GM12865 (cell line): ENCODE measurements at places on chromosomes 11 and 22.

GRCh38 chr22:30351226-30351625, 5.5 kb downstream of the SF3A1 start:
- DNase-seq, result no peak

DNA sequence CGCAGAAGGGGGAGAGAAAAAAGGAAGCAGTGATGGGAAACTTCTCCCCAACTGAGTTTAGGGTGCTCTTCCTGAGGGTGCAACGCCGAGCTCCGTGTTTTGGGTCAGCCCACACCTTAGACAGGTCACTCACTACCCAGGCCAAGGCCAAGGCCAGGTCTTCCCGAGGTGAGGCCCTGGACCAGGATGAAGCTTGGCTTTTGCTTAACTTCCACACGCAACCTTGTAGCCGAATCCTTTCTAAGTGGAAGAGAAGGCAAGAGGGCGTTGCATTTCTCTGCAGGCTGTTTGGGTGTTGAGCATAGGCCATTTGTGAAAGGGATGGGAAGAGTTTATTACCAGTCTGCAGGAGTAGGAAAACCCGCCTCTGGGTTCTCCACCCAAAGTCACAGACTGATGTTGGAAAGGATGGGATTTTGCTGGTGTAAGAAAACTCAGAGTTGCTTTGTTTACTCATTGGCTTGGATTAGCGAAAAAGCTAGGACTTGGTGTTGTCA, 1.5 kb downstream of the KREMEN1 start:
- DNase-seq, result no peak

DNA sequence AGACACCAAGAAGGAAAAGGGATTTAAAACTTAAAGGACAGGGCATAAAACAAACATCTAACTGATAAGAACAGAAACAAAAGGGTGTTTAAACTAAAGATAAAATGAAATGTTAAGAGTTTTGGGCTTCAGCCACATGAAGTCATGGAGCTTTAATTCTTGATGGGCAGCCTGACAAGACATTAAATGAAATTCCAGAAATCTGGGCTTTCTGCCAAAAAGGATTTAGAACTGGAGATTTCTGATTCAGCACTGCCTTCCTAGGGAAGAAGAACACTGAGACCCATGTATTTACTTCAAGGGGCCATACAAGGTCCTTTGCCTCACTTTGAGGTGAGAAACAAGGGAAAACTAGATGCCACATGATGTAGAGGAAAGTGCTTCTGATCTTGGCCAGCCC, 355.9 kb upstream of the RAG2 start:
- no peak for DNase-seq

DNA sequence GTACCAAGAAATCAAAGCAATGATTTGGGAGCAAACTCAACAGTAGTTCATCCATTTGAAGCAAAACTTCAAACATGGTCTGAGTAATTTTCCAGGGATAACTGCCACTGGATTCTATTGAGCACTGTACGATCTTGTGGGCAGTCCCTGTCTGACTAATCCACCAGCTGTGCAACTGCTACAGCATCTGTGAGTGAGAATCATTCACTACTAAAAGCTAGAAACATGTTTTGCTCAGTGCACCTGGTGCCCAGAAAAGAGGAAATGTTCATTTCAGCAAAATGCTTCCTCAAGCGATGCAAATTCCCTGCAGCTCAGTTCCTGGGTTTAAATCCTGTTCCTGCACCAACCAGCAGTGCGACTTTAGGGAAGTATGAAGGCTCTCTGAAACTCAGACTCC, 1077.9 kb downstream of the DLG2 start:
- DNase-seq, result peak; percentile 33

GRCh38 chr11:20647976-20648565, 21.3 kb upstream of the NELL1 start:
- DNase-seq, result peak; percentile 42

GRCh38 chr22:46486996-46487717, 50.3 kb downstream of the CELSR1 start:
- no peak for DNase-seq

GRCh38 chr11:35947437-35947836, 3.6 kb downstream of the LDLRAD3 start:
- no peak for DNase-seq

GRCh38 chr11:116283300-116283699, 489.5 kb downstream of the BUD13 start:
- DNase-seq, result no peak

GRCh38 chr11:96126917-96127595, 203.1 kb upstream of the MTMR2 start:
- no peak for DNase-seq

DNA sequence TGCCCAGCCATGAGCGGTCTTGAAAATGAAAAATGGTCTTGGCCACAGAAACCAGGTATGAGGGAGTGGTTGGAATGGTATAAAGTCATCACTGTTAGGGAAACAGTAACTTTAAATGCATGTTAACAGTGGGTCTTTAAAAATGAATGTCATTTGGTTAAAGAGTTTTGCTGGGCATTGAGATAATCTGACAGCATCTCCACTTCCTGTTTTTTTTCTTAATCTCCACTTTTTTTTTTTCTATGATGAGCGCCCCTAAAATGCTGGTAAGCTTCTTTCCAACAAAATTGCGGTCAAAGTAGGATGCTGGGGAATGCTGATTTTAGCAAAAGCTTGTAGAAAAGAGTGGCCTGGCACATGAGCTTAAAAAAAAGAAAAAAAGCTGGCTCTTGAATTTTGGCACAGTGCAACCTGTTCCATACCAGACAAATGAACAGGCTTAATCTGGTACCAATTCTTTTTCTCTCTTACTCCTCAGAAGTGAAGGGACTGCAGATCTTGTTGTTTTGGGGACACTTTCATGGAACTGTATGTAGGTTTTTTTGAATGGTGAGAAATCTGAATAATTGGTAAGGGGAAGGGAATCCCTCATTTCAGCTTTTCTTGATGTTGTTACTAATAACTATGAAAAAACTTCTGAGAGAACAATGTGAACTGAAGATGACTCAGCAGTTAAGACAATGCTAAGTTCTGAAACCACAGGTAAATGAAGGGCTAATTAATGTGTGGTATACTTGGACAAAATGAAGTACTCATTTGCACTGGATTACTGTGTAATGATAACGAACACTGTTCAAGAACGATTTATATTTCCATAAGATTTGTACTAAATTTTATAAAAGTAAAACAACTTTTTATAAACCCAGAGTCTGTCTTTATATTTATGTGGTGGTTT, 3.1 kb upstream of the ARHGEF12 start:
- DNase-seq, result no peak

DNA sequence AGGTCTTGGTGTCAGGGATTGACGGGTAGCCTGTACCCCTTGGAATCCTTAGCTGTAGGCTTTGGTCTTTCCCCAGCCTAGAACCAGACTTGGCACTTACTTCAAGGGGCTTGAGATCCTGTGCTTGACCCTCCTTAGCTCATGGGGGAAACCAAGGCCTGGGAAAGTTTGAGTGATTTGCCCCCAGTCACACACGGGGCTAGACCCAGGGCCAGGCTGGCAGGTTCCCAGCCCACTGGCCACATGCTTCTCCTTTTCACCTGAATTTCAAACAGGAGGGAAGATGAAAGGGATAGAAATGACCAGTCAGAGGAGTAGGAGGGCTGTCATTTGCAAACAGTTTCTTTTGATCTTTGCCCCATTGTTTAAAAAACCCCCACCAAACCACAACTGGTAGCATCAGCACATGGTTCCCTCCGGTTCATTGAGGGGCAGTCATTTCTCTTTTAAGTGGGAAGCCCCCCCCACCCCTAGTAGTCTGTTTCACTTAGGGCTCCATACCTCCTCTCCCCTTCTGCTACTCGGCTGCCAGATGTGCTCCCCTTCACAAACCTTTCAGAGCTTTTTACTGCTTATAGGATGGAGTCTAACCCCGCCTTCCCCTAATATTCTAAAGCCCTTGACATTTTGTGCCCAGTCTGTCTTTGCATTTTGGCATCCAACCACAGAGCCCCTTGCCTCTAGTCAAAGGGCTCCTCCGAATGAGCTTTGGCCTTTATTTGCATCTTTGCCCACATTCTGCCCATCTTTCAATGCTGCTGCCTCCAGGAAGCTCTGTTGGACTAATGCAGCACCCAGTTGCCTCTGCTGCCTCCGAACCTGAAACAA, 37.6 kb downstream of the ZNRF3 start:
- peak; percentile 73 for DNase-seq

DNA sequence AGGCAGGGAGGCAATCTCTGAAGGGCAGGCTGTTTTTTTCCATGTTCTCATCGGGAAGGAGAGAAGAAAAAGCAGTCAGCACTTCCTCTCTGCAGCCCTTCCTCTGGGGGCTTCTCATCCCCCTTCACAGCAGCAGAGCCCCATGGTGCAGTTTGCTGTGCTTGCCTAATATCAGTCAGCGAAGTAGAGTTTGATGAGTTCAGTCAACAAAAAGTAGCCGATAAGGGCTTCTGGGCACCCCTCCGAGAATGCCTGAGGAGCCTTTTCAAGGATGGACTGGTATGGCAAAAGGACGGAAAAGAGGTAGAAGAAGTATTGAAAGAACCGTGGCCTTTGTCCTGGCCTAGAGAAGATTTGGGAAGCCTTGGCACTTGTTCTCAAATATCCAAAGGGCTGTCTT, 55.6 kb downstream of the NAV2 start:
- no peak for DNase-seq

DNA sequence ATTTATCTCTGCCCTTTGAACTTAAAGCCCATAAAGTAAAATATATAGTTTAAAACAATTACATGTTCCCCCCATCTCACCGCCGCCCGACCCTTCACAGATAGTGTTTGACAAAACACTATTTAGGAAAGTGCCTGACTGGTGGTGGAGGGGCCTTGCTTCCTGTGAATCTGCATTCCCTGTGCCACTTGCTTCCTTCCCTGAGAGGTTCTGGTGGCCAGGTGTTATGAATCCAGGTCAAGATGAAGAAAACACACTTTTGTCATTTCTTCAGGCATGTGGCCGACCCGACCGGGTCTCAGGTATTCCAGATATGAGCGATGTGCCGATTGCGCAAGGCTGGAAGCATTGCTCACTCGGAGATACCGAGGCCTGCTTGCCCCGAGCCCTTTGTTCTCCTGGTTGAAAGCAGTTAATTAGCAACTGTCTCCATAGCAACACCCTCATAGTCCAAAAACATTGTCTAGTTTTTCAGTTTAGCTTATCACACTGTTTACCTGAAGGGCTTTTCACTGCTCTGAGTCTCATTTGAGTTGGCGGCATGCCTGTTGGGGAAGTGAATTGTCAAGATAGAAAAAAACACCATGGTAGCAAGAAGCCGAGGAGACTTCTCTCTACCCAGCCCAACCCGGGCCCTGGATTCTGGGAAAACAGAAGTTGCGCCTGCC, 128.3 kb downstream of the TEAD1 start:
- peak; percentile 19 for DNase-seq

DNA sequence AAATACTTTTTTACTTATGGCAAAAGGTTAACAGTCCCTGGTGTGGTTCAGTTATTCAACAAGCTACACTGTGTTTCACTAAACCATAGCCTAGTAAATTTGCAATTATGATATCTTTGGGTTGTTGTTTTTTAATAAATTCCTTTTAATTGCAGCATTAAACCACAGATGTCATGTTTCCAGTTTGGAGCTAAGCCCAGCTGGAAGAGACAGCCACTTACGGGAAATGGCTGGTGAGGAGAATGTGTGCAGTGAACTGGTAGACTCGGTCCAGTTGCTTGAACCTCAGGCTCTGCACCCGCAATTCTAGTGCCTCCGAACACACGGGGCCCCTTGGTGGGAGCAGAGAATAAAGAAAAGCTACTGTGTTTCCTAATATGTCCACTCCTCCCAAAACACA, 70.8 kb downstream of the WNT11 start:
- DNase-seq, result no peak

DNA sequence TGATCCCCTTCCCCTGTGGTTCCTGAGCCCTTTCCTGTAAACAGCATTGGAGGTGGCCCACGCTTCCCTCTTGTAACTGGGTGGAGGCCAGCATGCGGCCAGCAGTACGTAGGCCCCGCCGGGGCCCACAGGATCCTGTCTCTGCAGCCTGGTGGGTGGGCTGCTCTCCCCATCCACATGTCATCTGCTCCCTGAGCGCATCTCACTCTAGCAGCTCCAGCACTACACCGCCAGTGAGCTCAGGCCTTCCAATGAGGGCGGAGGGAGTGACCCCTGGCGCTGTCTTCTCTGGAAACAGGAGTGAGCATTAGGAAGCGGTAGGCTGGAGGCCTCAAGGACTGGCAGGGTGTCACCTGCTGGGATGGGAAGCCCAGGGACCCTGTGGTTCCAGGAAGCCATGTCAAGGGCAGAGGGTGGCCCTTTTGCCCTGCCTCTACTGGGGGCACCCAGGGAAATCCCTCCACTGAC, 363.9 kb downstream of the TBC1D22A start:
- DNase-seq, result no peak
